ENCODE measurements at places on chromosomes 16 and 17.

- DNase-seq: no peak
Measured at GRCh38 chr17:35315283-35315682, 58.1 kb downstream of the SLFN11 start.

GRCh38 chr17:77647531-77647930 lies 311.0 kb upstream of the TNRC6C start:
- no peak for DNase-seq

GRCh38 chr17:1376061-1376460 lies 24.0 kb downstream of the YWHAE start:
- DNase-seq: no peak

DNA sequence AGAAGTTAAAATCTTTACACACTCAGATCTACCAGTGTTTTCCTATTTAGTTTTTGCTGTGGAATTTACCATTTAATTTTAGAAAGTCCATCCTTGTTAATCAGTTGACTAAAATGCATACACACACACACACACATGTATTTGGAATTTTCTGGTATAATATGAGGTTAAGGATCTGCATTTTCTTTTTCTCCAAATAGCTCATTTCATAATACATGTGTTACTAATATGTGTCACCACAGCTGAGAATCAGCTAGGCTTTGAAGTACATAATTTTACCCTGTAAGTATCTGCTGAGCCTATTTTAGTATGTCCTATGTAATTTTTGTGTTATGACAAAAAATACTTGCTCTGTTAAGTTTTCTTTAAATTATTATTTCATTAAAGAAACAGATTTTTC lies 143.2 kb downstream of the PHKB start:
- no peak for DNase-seq

- no peak for DNase-seq
Measured at GRCh38 chr17:81400154-81400977, 5.1 kb downstream of the BAHCC1 start.

DNA sequence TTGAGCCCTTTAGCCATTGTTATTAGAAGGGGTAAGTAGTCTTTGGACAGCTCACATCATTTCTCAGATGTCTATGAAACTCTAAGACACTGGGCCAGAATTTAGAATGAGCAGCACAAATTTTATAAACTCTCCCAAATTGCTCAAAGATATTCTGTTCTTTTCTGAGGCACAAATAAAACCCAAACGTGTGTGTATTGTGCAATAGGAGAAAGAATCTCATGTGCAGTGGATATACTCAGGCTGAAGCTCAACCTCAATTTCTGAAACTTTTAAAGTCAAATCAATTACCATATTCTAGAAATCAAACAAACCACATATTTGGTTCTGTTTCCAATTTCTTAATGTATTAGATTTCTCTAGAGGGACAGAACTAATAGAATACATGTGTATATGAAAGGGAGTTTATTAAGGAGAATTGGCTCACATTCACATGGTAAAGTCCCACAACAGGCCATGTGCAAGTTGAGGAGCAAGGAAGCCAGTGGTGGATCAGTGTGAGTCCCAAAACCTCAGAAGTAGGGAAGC lies 403.6 kb downstream of the RBFOX1 start:
- no peak for DNase-seq

- no peak for DNase-seq
Measured at GRCh38 chr17:60941028-60941427, 263.4 kb downstream of the BCAS3 start.

DNA sequence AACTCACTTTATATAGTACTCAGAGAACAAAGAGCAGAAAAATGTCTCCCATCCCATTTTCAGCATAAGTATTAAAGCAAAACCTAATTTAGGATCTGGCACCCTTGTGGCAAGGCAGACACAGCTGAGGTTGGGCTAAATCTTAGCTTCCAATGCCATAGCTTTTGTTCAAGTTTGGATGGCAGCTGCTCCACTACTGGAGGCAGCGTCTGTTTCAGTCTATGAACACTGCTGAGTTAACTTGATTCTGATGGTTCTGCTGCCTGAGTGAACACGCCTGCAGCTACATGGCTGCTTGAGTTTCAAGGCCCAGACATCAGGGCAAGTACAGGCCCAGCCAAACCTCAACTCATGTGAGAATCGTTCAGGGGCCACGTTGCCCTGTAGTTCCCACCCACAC lies 178.2 kb upstream of the RPH3AL start:
- DNase-seq: no peak

DNA sequence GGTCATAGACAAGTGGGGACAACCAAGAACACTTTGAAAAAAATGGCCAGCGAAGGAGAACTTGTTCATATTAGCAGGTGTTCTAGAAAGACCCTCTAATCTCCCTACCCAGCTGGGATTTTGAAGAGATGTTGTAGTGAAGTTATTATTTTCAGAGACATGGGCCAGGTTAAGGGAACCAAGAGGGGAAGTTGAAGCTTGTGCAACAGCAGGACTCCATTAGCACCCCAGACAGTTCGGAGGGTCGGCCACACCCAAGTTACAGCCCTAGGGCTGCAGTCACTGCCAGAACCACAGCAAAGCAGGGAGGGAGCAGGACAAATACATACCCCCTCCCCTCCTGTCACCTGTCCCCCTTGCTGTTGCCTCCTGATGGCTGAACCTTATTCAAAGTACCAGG lies 42.3 kb downstream of the WSB1 start:
- DNase-seq: no peak

DNA sequence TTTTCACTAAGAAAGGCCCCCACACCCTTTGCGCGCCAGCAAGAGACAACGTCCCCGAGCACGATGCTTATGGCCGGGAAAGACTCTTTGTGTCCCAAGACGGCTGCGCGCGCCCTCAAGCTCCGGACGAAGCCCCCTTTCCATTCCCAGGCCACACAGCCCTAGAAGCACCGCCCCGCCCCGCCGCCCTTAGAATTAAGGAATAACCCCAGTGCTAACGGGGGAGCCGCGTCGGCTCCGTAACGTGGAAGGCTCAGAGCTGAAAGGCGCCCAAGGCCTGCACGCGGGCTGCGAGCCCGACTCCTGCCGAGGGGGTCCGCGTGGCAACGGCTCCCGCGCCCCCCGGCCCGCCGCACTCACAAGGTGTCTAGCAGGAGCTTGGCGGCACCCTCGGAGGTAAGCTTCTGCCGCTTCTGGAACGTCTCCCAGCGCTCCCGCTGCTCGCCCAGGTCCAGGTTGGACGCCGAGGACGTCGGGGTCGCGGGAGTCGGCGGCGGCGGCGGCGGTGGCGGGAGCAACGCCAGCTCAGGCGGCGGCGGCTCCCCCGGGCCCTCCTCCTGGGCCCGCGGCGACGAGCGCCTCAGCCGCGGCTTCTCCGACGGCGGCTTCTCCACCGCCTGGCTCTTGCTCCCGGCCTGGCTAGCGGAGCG lies 477 bp downstream of the CENPV start:
- peak; percentile 12 for DNase-seq

DNA sequence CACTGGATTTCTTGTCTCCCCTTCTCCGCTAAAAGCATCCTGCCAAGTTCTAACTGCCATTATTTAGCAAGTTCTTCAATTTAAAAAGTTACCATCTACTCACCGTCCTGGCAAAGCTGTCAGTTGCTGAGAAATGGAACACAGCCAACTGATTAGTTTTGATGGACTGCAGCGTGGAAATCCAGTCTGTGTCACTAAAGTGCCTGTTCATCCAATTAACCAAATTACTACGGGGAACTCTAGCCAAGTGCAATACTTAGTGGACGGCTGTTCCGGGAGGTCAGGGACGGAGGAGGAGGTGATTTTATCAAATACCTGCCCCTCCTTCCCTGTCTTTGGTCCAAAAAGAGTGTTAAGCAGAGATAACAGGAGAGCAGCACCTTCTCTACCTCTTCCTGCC lies 260.7 kb downstream of the MAF start:
- DNase-seq: no peak

- DNase-seq: no peak
Measured at GRCh38 chr16:49993579-49993978, 31.4 kb upstream of the CNEP1R1 start.

- no peak for DNase-seq
Measured at GRCh38 chr17:5619088-5619740, 34.9 kb upstream of the NLRP1 start.

- DNase-seq: no peak
Measured at GRCh38 chr16:25563700-25564099, 128.1 kb upstream of the HS3ST4 start.

DNA sequence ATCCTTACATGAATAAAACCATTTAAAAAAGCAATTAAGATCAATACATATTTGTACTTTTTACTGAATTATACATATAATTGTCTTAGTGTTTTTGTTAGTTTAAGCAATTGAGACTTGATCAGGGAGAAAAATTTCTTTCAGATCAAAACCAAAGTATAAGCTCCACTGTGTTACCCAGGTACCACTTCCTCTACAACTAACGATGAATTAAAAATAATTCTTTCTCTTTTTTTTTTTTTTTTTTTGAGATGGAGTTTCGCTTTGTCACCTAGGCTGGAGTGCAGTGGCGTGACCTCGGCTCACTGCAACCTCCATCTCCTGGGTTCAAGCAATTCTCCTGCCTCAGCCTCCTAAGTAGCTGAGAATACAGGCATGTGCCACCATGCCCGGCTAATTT lies 6.8 kb downstream of the FBXO47 start:
- DNase-seq: no peak

GRCh38 chr17:1573932-1574696 lies 11.5 kb upstream of the PITPNA start:
- no peak for DNase-seq

DNA sequence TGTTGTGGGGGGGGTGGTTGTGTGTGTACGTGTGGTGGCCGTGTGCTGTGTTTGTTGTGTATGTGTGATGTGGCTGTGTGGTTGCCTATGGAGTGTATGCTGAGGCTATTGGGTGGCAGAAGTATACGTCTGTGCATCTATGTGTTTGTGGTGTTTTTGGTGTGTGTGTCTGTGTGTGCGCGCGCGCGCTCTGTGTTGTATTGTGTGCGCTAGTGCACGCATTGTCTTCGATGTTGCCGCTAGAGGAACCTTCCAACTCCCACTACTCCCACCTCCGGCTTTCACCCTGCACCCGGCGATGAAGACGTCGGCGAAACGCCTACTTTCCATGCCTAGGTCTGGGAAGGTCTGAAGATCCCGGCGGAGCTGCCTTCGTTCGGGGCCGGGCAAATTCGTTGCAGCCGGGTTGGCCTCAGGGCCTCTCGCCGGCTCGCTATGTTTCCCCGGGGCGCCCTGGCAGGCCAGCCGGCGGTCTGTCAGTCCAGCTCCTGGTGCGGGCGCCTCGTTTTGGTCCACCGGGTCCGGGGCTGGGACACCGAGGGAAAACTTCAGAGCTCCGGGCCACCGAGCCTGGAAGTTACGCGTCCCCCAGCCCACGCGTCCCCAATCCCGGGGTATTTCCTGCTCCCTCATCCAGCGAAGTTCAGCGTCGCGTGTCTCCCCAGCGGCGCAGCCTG lies 5.2 kb upstream of the DLX4 start:
- DNase-seq: no peak

Measured in KG1 (cell line).